Activated T-helper 1 cell treated with Interleukin-2 at 50 U/mL for 16 hours (primary cell): ENCODE measurements at places on chromosomes 2 and 18.

- DNase-seq, result no peak
Observed at GRCh38 chr18:11324956-11325882, 175.8 kb upstream of the PIEZO2 start.

GRCh38 chr18:3104190-3105054 is 91.5 kb upstream of the LPIN2 start:
- no peak for DNase-seq

- peak; percentile 36 for DNase-seq
Observed at GRCh38 chr18:13137670-13138419, 80.7 kb upstream of the LDLRAD4 start.

DNA sequence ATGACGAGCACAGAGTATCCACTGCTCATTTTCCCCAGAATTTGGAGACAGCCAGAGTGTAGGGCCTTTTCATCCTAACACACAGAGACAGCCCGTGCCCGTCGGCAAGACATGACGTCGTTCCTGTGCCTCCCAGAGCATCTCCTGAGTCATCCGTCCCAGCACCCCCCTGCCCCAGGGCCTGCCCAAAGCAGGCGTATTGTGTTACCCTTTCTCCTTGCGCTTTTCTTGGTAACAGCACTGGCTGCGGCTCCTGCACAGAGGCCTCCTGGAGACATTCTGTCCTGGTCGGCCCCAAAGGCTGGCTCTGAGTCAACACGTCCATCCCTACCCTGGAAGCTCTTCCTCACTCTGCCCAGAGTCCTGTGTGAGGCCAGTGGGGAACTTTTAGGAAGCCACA is 217.1 kb downstream of the KLHL29 start:
- no peak for DNase-seq

- no peak for DNase-seq
Observed at GRCh38 chr2:71936076-71937030, 211.3 kb downstream of the CYP26B1 start.

GRCh38 chr2:2889646-2890045 is 488.0 kb downstream of the EIPR1 start:
- no peak for DNase-seq

DNA sequence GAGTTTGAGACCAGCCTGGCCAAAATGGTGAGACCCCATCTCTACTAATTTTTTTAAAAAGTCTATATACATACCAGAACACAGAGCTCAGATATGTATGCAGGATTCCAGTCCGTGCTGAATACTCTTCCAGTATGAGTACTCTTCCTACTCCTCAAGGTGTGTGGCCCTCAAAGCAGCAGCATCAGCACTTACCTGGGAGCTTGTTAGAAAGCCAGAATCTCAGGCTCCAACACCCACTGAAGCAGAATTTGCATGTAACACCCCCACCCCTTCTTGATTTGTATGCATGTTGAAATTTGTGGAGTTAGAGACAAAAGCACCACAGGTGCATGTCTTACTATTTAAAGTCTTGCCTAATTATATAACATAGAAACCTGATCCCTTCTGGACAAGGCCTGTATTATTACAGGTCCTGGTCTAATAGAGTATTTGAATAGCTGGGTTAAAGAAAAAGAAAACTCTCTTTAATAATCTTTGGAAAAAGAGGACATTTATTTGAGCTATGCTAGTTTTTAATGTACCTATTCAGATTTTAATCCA is 50.3 kb upstream of the NFE2L2 start:
- no peak for DNase-seq

GRCh38 chr2:28484835-28485234 is 11.0 kb upstream of the PLB1 start:
- no peak for DNase-seq

DNA sequence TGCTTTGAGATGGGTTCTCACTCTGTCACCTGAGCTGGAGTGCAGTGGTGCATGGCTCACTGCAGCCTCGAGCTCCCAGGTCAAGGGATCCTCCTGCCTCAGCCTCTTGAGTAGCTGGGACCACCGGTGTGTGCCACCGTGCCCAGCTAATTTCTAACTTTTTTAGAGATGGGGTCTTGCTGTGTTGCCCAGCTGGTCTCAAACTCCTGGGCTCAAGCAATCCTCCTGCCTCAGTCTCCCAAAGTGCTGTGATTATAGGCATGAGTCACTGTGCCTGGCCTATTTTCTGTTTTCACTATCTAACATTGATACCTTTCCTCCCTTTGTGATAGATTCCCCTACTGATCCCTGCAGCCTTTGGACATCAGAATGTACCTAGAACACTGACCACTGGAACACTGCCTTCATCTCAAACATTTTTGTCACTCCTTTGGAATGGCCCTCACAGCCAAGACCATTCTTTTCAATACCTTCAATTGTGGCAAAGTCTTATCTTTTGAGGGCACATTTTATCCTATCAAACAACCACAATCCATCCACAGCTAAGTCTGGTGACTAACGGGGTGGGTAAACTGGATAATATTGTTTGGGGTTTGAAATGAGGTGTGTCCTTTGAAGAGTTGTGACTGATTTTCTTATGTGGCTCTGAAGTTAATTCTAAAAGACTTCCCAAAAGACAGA is 43.7 kb downstream of the EPAS1 start:
- DNase-seq, result no peak

- DNase-seq, result no peak
Observed at GRCh38 chr2:46367286-46367685, 70.1 kb downstream of the EPAS1 start.

GRCh38 chr2:223523551-223524001 is 78.6 kb downstream of the SCG2 start:
- DNase-seq, result no peak

- no peak for DNase-seq
Observed at GRCh38 chr2:217398860-217399259, 539.0 kb upstream of the TNP1 start.

DNA sequence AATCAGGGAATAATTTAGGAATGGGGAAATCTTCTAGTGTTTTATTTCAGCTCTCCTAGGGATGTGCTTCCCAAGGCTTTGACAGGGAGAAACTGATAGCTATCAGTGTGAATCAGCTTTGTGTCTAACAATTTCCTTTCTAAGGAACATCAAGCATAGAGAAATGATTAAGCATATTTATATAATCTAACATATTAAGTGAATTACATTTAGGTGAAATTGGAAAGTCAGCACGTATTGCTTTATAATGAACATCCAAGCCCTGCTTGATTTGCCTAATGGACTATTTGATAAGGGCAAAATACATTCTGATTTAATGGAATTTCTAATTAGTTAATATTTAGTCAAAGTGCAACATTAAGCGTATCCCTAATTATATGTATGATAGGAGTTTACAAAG is 19.5 kb upstream of the TSPYL6 start:
- no peak for DNase-seq

DNA sequence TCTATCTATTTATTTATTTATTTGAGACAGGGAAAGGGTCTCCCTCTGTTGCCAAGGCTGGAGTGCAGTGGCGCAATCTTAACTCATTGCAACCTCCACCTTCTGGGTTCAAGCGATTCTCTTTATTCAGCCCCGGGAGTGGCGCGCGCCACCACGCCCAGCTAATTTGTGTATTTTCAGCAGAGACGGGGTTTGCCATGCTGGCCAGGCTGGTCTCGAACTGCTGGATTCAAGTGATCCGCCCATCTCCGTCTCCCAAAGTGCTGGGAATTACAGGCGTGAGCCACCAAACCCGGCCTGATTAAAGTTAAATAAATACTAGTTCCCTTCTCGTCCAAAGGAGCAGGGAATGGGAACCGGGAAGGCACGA is 4.2 kb upstream of the CTDSP1 start:
- DNase-seq, result no peak

DNA sequence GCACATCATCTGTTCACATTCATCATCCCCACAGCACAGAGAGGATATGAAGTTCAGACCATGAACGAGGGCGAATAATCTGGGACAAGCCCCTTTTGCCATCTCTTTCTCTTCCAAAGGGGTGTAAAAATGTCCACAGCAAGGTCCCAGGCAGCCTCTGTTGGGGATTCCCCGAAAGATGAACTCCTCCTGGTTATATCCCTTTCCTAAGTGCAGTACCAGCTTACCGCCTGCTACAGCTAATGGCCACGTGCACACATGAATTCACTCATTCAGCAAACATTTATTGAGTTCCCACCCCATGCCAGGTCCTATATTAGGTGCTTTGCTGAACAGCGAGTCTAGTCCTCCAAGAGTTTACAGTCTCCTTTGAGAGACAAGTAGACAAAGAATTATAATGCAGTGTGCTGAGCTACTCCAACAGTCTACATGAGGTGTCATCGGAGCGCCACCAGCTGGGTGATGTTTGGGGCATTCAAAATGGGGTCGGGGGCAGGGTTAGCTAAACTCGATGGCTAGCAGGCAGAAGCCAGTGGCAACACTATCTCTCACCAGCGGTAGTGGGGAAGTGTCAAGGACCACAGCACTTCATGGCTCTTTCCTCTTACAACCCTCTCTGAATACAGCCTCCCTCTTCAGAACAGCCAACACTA is 228.9 kb downstream of the TMEM163 start:
- DNase-seq, result no peak

DNA sequence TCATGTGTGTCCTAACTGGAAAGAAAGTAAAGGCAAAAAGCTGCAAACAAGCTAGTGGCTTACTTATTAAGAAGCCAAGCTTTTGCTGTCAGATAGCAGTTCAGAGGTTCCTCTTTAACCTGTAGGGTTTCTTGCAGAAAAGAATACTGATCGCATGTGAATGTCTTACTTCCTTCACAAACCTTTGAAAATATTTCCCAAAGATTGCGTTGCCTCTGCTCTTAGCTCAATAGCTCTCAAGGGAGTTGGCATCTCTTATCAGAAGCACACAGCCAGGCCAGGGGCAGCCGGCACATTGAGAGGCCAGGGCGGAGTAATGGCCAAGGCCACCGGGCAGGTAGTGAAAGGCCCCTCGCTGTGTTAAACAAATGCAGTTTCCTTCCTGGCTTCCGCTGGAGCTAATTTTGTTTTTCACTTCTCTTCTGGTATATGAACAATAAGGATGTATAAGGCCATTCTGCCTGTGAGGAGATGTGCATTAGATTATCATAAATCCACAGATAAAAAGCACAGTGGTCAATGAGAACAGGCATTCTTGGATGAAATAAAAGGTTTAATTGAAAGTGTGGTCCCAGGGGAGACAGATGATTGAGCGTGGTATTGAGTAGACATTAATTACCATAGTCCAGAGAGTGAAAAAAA is 542.4 kb upstream of the NRP2 start:
- no peak for DNase-seq

GRCh38 chr18:24846138-24846537 is 385.7 kb downstream of the HRH4 start:
- no peak for DNase-seq

- no peak for DNase-seq
Observed at GRCh38 chr18:44719519-44720060, 38.9 kb downstream of the SETBP1 start.

DNA sequence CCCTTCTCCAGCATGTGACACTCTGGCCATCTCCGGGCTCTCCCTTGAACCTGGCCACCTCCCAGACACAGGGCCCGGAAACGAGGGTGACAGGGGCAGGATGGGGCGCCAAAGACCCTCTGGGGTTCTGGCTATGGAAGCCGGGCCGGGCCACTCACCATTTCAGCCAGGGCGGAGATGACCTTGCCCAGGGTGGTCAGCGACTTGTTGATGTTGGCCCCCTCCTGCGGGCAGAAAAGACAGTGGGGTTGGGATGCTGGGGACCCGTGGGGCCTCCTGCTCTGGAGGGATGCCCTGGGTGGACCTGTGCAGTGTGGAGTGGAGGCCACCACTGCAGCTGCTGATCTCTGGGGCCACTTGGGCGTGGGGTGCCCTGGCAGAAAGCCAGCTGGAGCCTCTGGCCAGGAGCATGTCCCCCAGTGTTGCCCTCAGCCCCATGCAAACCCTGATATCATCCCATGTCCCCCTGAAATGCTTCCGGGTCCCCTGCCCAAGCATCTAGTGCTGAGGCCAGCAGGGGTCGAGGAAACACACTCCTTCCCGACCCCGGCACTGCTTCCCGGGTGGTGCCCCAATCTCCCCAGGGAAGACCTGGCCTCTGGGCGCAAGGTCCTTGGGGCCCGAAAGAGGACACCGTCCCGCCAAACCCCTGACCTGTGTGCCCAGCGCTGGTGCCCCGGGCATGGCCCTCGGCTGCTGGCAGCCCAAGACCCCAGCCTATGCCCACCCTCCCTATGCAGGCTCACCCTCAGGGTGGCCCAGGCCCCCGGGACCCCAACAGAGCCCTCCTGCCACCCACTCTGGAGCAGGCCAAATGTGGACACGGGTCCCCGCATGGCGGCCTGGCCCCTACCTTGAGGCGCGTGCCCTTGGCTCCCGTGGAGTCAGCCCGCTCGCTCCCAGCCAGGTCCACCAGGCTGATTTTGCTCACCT is 36.9 kb downstream of the KIF1A start:
- no peak for DNase-seq

- DNase-seq, result no peak
Observed at GRCh38 chr2:101596333-101596732, 101.2 kb upstream of the MAP4K4 start.

GRCh38 chr2:18311420-18312195 is 248.8 kb downstream of the RDH14 start:
- DNase-seq, result no peak

- DNase-seq, result no peak
Observed at GRCh38 chr2:153005071-153005730, 286.8 kb downstream of the ARL6IP6 start.

DNA sequence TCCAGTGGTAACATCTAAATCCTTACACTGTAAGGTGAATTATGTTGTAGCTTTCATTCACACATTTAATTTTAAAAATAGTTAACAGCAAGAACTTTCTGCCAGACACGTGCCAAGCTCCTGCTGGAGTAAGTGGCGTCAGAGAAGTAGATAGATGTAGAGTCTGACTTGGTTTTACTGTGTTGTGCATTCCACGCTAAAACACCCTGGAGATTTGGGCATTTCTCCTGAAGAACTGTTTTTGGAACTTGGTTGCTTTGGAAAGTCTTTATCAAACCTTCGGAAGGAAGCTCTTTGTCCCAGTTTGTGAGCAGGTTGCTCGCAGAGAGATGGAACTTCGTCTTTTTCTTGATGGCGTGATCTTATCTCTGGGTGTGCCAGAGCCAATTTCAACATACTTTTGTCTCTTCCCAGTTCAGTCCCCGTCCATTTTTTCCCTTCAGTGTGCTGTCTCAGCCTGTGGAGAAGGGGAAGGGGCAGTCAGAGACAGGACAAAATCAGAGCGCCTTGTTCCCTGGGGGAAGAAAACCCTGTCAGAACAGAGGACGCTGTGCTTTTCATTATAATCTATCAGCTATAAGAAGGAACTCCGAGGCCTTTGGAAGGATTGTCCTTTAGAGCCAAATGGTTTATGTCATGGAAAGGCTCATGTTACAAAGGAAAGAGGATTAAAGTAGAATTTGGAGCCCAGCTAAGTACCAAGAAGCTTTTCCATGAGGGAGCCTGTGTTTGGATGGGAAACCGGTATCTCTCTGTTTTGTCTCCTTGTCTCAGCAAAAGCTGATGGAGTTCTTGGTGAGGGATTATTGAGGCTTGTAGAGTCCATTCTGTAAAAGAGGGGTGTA is 18.9 kb downstream of the GRHL1 start:
- no peak for DNase-seq

GRCh38 chr2:12106440-12107080 is 360.1 kb downstream of the LPIN1 start:
- no peak for DNase-seq

DNA sequence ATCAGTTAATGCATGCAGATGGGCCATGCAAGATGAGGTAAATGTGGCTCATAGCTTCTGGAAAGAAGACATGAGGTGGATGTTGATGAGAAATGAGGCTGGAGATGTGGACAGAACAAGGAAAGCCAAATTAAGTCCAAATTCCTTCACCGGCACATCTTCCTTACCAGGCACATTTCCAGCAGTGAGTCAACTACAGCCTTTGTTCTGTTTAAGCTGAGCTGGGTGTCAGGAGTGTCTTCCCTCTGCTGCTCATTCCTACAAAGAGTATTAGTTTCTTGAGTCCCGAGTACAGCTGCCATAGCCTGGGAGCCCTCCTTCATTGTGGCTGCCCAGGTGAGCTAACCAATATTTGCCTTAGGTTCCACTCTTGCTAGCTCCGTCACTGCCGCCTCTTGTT is 945.0 kb downstream of the SLC4A3 start:
- no peak for DNase-seq
